ENCODE measurements at places on chromosomes 2 and 18.

DNA sequence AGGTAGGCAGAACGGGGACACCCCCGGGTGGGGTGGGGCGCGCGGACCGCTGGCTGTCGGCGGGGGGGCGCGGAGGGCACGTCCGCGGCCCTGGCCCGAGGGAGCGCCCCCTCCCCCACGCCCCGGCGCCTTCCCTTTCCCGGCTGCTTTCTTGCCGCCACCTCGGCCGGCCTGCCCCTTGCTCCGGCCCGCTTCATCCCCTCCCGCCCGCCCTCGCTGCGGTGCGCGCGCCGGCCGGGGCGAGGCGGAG is 443 bp downstream of the VAPA start:
- no peak for DNase-seq

- DNase-seq: no peak
Measured at GRCh38 chr18:22346401-22346952, 71.2 kb downstream of the CTAGE1 start.

DNA sequence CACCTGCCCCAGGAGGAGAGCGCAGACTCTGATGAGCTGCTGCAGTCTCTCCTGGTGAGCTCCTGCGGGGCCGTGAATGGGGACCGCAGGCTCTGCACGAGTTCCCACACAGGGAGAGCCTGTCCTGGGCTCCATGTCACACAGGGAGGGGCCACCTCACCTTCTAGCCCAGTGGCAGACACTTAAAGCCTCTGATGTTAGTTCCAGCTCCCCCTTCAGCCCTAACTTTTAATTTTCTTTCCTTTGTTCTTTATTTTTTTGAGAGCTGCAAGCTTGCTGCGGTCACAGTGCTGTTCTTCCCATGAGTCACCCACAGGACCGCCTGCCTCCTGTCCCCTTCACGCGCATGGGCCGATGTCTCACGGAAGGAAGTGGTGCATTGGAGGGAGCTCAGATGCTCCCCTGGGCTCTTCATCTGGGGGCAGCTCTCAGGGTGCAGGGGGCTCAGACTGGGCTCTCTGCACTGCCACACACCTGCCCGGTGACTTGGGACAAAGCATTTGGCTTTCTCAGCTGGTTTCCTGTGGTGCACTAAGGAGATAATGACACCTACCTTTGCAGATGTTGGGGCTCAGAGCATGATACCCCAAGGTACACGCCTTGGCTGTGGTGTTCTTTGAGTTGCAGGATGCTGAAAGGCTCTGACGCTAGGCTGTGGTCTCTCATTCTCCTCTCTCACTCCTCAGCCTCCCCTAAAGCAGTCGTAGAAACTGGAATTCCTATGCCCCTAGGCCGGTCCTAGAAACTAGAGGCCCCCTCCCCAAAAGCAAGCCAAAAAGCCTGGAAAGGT is 37.2 kb upstream of the PXDN start:
- peak; percentile 44 for DNase-seq

DNA sequence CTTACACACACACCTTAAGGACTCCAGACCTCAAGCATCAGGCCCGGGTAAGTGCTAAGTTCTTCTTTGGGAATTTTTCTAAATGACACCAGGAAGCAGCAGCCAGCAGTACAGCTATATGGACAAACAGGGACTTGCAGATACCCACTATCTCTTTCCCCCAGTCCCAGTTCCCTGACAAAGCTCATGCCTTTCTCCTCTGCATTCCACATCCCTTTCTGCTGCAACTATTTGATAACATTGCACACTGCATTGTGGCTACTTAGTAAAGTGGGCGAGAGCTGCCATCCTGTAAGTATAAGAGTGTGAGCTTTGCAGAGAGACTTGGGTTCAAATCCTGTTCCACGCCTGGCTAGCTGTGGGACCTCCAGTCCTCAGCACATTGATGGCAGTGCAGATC is 14.0 kb upstream of the CD226 start:
- no peak for DNase-seq

- no peak for DNase-seq
Measured at GRCh38 chr18:55102501-55102900, 143.2 kb upstream of the CCDC68 start.

GRCh38 chr2:241931976-241932898 is 62.7 kb downstream of the RTP5 start:
- DNase-seq: no peak

- no peak for DNase-seq
Measured at GRCh38 chr2:10226038-10226724, 76.5 kb upstream of the HPCAL1 start.

DNA sequence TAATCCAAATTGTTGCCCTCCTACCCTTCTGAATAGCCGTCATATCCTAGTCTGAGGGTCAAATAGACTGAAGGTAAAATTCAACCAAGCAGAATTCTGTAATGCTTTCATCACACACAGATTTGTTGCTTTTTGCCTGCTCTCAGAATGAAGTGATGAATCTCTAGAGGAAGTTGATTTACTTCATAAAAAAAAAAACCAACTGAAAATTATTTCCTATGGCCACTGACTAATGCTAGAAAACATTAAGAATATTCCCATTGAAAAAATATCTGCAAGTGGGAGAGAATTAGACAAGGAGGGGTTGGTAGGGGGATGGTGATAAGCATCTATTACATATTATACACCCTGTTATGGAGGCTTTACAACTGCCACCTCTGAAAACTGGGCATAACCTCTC is 2.3 kb upstream of the IL1RL2 start:
- no peak for DNase-seq

DNA sequence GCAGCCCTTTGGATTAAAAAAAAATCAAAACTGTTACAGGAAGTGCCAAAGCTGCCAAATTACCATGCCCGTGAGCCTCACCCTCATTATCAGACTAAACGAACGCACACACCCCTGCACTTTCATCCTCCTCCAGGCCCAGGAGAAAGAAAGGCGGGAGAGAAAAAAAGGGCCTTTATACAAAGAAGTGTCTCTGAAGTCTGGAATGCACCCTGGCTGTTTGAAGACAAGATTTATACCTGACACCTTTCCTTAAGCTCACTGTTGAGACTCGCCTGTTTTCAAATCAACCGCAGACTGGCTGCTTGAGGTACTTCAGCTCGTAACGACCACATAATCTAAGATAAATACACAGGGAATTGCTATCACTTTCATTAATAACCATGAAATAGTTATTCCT is 31.0 kb downstream of the EDAR start:
- no peak for DNase-seq

GRCh38 chr2:173555833-173556232 is 201.2 kb downstream of the CDCA7 start:
- DNase-seq: no peak

GRCh38 chr2:27255187-27255586 is 7.7 kb downstream of the SLC30A3 start:
- DNase-seq: no peak

DNA sequence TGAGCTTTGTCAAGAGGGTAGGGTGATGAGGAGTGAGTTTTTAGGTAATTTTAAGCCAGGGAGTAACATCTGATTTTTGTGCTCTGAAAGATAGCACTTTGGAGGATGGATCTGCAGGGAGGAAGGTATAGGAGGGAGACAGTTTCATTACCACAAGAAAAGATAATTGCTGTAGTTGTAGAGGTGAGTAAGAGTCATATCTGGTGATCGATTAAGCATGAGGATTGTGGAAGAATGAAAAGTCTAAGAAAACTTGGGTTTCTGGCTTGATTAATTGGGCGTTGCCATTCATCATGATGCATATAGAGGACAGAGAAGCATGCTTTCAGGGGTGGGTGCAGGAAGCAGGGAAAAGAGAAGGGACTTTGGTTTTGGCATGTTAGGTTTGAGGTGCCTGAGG is 18.5 kb downstream of the KCMF1 start:
- no peak for DNase-seq

DNA sequence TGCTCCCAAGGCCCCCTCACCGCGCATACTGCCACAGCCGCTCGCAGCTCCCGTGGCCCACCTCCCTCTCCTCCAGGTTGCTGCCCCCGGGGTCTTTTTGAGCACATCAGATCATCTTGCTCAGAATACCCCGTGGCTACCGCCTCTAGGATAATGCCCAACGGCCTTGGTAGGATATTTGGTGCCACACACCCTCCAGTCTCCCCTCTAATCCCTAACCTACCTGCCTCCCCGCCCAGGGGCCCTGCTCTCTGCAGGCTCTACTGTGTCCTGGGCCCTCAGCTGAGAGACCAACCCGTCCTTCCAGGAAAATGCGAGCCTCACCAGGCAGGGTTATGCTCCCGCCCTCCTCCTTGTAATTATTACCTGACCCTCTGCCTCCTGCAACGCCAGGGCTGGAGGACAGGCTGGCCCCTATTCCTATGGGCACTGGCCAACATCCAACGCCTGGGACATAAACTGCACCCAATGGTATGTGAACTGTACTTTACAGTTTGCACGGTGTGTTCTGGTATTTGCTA is 1.5 kb upstream of the MTCL1 start:
- no peak for DNase-seq

DNA sequence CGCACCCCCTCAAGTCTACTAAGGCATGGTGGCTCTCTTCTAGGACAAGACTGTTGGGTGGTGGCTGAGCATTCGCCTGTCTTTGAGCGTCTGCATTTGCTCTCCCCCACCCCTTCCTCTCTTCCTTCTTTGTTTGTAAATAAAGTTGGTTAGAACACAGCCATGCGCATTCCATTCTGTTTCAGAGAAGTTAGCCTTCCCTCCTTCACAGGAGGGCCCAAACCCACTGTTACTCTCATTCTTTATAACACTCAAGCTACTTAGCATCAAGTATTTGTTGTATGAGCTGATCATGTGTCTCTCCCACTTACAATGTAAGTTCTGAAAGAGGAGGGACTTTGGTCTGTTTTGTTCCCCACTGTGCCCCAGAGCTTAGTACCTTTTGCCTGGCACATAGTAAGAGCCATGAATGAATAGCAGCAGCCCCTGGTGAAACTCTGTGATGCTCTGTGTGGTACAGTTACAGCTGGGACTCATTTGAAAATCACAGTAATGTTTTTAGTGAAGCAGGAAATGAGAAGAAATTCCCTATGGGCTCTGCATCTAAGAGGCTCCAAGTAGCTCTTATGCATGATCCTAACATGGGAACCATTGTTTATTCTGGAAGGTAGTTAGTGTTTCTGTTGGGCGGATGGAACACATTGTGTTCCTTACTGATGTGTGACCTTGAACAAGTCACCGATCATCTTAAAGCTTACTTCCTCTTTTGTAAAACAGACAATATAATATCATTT is 7.7 kb downstream of the MGAT5 start:
- no peak for DNase-seq

DNA sequence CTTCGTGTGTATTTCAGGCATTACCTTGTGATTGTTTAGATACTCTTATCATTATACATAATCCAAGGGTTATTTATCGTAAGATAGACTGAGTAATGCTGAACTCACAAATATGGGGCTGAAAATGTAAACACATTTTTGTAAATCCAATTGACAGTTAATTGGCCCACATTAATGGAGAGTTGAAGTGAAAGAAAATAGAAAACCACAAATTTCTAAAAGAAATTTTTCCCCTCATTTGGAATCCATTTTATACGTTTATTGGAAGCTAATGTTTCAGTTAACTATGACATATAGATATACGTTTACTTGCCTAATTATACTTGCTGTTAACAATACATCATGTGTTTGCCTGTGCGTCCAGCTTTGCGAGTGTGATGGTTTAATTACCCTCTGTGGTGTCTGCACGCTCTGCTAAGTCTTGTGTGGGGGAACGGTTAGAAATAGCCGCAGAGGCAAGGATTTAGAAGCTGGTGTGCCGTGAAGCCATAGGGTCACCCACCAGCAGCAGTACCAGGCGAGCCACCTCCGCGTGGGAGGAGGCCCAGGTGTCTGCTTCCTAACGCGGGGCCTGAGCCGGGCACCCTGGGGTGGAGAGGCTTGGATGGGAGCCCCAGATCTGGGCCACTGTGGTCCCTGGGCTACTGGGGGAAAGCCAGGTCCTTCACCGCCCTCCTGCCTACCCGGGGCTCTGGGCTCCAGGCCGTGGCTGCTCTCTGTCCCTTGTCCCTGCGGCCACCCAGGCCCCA is 38.0 kb downstream of the TSHZ1 start:
- no peak for DNase-seq

DNA sequence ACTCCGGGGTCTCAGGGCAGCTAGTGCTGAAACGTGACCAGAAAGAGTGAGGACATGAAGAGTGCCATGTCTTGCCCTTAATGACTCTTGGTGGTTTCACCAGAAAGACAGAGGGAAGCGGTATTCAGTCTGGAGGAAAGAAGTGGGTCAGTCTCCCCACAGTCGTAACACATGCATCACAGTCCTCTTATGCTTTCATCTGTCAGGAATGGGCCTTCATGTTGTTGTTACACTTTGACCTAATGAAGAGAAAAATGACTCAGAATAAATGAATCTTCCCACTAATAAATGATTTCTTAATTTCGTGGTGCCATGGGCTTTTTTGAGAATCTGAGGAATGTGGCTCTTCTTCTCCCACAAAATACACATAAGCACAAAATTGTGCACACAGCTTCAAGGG is 103.2 kb downstream of the SLC8A1 start:
- DNase-seq: no peak

DNA sequence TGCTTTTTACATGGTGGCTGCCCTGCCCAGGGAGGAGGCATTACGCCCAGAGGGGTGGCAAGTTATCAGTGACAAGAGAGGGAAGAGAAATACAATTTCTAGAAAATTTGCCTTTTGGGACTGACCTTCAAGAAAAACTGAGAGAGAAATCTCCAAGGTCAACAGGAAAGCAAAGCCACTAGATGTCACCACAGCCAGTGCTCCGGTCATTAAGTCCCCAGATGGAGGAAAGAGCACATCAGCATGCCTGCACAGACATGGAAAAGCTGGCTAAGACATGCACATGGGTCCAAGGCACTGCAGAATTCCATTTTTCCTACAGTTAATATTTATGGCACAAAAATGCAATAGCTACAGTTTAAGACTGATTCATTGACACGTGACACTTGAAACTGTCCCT is 21.0 kb downstream of the FHL2 start:
- DNase-seq: no peak

- DNase-seq: peak; percentile 53
Measured at GRCh38 chr2:70143314-70144150, 47.3 kb downstream of the C2orf42 start.

GRCh38 chr18:35192415-35192814 is 48.4 kb upstream of the ZNF397 start:
- DNase-seq: no peak

All from stimulated activated CD4-positive, alpha-beta T cell treated with anti-CD3 and anti-CD28 coated beads, Interleukin-4, amount 100 ng/mL, for 4 hours (primary cell).